Jurkat, Clone E6-1 (cell line): ENCODE measurements at places on chromosomes 7 and 10.

DNA sequence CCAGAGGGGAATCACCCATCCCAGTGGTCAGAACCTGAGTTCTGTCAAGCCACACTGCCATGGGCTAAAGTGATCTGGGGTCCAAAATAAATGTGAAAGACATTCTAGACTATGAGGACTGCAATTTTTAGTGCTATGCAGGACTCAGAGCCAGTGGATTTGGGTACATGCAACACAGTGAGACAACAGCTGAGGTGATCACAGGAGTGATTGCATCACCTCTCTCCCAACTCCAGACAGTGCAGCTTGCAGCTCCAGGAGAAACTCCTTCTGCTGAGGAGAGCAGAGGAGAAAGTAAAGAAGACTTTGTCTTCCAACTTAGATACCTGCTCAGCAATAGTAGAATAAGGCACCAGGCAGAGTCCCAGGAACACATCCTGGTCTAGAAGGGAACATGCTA, 682.0 kb upstream of the POT1 start:
- DNase-seq = no peak

GRCh38 chr10:80530816-80531215, 6.9 kb upstream of the SH2D4B start:
- peak; percentile 9 for DNase-seq

- no peak for DNase-seq
Measured at GRCh38 chr7:19117091-19117869, at the start of gene TWIST1. Gene TWIST1 (minus strand): TSS chr7:19117636. CDS start chr7:19117321, 315 bp downstream.

DNA sequence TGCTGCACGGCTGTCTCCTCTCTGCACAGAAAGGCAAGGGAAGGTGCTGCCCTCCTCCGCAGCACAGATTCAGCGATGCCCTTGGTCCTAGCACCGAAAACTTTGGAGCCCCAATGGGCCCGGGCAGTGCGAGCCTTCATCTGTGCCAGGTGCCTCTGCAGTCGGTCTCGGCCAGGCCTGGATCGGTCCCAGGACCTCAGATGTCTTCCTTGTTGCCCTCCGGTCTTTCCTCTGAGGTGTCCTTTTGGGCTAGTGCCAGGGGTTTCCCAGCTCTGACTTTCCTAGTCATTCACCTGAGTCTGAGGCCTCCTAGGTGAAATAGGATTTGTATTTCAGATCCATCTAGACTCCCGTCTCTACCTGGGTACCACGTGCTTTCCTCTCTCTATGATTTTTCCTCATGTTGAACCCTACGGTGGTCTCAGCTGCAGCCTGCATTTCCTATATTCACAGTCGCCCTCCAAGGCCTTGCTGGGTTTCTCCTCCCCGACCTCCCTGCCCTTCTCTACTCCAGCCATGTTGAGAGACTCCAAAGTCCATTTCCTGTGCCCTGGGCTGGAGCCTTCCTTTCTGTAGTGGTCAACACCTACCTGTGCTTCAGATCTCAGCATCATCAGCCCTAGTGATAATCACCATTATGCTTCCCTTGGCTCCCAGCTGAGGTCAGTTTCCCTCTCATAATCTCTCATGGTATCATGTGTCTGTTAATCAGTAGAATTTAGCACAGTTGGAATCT, 92.0 kb upstream of the PRSS58 start:
- DNase-seq = no peak

DNA sequence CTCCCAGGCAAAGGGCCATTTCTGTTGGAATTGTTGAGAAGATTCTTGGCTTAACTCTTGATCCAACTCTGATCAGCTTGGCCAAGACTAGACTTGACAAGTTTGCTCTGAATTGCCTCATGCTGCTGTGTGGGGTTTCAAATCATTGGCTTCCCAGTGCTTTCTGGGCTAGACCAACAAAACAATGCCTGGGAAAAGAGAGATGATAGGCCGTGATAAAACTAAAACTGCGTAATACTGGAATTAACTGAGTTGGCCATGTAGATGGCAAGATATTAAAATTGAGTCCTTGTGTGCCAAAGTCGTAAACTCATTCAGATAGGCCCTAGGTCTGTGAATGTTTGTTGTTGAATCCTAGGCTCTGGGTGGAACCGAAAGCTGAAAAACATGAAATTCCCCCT, 222.6 kb downstream of the MGMT start:
- no peak for DNase-seq

- DNase-seq = peak; percentile 14
Measured at GRCh38 chr7:17234030-17234397, 64.4 kb upstream of the AHR start.
